ENCODE measurements at places on chromosomes 5 and 9.

DNA sequence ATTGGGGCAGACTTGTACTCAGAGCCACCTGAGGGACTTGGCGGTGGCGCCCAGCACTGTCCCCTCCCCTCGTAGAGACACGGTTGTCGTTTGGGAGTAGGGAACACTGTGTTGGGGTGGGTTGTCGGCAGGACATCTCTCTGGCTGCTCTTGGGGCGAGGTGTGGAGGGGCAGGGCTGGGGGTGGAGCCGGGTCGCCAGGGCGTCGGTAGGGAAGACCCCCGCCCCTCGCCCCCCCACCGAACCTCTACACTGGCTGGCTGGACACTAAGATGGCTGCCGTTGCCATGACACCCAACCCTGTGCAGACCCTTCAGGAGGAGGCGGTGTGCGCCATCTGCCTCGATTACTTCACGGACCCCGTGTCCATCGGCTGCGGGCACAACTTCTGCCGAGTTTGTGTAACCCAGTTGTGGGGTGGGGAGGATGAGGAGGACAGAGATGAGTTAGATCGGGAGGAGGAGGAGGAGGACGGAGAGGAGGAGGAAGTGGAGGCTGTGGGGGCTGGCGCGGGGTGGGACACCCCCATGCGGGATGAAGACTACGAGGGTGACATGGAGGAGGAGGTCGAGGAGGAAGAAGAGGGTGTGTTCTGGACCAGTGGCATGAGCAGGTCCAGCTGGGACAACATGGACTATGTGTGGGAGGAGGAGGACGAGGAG, 778 bp downstream of the TRIM41 start:
- DNase-seq, result no peak

- no peak for DNase-seq
Observed at GRCh38 chr5:151249281-151249680, 3.7 kb upstream of the GM2A start.

DNA sequence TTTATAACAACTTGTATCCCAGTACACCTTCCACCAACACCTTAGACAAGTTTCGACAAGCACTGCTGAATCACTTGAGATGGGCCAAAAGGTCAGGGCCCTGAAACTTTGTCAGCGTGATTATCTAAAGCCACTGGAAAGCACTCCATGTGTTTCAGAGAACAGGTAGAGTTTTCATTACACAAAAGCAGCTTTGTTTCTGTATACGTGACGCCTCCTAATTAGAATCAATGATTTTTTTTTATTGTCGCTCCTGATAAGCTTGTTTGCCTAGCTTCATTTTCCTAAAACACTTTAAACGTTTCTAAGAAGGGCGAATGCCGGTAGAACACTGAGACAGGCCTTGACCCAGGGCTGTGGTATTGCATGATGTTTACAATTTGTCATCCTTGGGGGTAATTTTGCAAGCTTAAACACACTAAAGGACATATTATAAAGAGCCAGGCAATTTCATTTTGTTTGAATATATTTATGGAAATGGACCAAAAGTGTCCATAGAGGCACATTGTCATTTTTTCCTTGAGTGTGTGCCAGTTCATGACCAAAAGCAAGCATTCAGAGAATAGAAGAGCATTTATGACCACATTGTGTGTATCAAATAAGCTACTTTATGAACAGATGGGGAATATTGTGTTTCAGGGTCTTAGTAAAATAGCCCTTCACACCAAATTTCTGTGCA, 193.6 kb downstream of the GLIS3 start:
- no peak for DNase-seq

- DNase-seq, result no peak
Observed at GRCh38 chr9:25700430-25700829, 22.2 kb upstream of the TUSC1 start.

DNA sequence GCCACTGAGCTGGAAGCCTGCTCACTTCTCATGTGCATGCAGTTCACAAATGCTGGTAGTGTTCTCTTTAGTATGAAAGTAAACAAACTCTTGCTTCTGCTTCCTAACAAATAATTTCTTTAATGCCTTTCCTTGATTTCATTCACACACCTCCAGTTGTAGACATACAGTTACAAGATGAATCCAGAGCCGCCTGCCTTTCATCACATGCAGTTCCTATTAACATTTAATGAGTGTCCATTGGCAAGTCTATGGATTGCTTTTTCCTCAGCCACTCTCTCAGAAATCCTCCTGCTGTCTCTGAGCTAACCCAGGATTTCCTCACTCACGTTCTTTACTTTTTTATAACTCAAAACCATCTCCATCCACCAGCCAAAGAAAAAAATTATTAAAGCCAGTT, 408.6 kb downstream of the BNC2 start:
- DNase-seq, result no peak

- peak; percentile 99 for DNase-seq
Observed at GRCh38 chr9:128249908-128250838, 25.6 kb downstream of the GOLGA2 start.

DNA sequence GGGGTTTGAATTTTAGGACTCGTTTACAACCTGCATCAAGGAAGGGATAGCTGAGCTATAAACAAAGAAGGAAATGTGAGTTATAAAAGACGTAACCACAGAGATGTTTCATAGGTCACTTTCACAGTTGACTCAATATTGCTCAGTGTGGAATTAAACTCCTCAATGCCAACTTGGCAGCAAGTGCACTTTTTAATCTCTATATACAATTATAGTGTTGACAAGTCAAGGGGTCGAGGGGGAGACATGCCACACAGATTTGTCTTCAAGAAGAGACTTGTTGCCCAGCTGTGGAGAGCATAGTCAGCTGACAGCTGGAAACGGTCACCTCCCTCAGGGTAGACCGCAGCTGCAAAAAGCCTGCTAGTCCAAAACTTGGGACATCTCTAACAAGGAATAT, 163.4 kb upstream of the DMAC1 start:
- no peak for DNase-seq

DNA sequence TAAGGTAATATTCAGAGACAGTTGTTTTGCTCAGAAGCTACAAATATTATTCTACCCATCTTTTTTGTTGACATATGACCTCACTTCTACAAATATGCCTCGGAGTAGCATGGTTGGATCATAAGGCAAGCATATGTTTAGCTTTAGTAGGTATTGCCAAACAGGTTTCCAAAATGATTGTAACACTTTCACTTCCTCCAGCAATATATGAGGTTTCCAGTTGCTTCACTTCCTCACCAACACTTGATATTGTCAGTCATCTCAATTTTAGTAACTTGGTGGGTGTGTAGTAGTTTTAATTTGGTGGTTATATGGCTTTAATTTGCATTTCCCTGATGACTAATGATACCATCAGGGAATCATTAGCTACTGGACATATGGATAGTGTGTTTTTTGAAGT, 46.7 kb downstream of the TNFSF8 start:
- DNase-seq, result no peak

- DNase-seq, result no peak
Observed at GRCh38 chr9:87867391-87867790, 15.3 kb upstream of the SPATA31E1 start.

- no peak for DNase-seq
Observed at GRCh38 chr9:34984049-34984448, 5.5 kb upstream of the DNAJB5 start.
